ENCODE measurements at places on chromosomes 1 and 21. TPM values are rescaled to one million over a fixed set of nuclear protein-coding genes. Genes with fewer than 3 reads are reported as not detected.

The TAL1 gene
- 0.11 TPM for total RNA-seq

DNA sequence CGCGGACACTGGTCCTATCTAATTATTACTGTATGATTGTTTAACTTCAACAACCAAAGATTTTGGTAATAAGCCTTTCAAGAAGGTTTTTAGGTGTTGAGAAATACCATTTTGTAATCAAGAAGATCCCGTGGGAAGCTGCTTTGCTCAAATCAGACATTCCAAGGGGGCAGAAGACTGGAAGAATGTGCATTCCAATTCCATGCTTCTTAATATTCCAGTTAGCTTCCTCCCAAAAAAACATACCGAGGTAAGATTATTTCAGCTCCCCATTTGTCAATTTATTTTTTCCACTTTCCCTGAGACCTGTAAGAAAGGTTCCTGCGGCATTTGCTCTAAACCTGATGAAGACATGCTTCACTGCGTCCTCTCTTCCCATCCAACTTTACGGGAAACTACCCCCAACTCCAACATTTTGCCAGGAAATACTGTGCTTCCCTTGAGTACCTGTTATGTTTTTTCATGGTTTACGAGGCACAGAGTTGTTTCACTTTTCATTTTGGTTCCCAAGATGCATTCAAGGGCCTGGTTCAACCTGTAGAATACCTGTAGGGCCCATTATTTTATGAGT lies 4.1 kb downstream of the CNN3 start:
- no peak for DNase-seq

The TSPAN1 gene
- not detected for total RNA-seq

The ERRFI1 gene
- 2.3 TPM for total RNA-seq

DNA sequence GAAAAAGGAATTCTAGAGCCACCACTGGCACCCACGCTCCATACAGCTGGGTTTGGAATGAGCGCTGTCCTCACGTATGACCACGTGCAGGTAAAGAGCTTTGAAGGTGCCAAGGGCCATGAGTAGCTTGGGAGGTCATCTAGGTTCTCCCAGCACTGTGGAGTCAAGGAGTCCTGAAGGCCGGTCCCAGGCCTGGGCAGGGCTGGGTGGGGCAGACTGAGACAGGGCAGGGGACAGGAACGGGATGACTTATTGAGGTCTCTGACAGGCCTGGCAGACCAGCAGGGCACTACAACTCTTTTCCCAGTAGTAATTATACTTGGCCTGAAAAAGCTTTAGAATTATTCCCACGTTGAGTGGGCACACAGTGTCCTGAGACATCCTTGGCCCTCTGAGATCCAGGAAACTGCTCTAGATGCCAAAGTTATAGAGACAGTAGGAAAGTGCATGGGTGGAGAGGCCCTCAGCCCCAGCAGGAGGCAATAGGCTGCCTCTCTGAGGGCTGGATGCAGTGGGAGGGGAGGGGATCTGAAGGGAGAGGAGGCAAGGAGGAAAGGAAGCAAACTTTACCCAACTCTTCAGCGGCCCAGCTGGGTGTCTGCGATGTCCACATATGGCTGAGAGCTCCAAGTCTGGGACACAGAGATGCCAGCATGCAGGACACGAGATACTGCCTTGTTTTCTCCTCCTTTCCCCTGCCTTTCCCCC lies 1.8 kb upstream of the CDA start:
- DNase-seq, result no peak

- no peak for DNase-seq
These were observed 124.0 kb upstream of the SPATA6 start for GRCh38 chr1:48596046-48596445.

The CTNNBIP1 gene
- total RNA-seq, result 14.6 TPM

DNA sequence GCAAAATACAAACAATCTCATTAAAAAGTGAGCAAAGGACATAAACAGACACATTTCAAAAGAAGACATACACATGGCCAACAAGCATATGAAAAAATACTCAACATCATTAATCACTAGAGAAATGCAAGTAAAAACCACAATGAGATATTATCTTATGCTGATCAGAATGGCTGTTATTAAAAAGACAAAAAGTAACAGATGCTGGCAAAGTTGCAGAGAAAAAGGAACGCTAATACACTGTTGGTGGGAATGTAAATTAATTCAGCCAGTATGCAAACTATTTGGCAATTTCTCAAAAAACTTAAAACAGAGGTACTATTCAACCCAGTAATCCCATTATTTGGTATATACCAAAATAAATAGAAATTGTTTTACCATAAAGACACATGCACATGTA lies 32.2 kb upstream of the TNFSF18 start:
- no peak for DNase-seq

DNA sequence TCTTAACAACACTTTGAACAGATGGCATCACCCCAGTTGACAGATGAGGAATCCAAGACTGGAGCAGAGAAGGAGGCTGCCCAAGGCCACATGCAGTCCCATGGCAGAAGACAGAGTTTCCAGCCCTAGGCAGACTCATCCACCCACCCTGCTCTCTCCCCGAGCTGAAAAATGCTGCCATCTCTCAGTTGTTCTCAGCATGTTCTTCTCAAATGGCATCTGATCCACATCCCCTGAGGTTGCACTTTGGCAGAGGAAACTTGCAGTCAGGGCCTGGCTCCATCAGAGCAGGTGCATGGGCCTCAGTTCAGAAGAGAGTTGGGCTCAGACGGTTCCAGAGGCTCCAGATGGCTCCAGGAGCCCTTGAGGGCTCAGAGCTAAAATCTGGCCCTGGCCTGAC lies 709.4 kb downstream of the MATN1 start:
- DNase-seq, result no peak

DNA sequence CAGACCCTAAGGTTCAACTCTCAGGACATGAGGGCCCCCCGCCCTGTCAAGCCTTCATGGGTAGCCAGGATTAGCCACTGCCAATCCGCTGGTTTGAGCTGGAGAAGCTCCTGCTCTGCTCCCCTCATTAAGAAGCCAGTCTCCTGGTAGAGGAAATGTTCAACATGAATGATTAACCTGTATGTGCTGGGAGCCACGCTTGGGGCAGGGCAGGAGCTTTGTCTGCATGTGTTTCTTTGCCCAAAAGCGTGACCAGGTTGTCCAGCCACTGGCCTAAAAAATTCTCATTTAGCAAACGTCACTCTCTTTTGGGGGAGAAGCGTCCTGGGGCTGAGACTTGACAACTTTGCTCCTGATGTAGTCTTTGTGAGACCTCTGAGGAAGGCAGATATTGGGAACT lies 96.5 kb downstream of the RRAGC start:
- no peak for DNase-seq
